ENCODE measurements at places on chromosomes 11 and 22.

DNA sequence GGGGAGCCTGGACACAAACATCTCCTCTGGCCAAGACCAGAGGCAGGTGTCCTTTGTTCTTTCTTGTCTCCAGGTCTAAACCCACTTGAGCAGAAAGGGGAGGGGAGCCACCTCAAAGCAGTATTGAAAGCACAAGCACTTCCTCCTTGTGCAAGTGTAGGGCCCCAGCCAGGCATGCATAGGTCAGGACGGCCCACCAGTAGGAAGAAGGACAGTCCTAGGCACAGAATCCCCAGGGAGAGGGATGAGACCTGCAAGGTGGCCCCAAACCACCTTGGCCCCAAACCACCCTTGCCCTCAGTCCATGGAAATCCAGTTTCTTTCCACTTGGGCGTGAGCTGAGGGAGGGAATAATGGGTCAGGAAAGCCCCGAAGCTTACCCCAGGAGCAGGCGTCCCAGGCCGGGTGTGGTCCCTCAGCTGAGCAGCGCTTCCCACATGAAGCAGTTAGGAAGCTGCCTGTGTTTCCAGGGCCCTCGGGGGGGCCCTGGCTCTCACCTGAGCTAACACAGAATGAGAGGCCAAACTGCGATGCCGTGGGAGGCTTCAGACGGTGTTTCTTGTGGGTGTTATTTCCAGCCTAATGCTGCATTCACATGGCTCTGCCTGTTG is 20.4 kb upstream of the IGSF9B start:
- peak; percentile 62 for DNase-seq

DNA sequence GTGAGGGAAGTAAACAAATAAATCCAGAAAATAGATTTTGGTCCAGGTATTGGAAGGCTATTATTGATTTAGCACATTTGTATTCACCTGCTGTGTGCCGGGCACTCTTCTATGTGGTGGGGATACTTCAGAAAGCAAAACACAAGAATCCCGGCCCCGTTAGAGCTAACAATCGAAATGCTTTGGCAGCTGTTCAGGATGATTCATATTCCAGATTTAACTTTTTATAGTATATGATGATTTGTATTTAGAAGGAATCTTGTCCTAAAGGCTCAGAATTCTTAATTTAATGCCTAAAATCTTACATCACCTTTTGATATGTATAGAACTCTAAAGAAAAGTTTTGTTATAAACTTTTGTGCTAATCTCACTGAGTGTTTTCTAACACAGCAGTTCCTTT is 28.0 kb downstream of the ZC3H12C start:
- DNase-seq, result no peak

- no peak for DNase-seq
Observed at GRCh38 chr11:11107076-11107723, 245.8 kb downstream of the CSNK2A3 start.

GRCh38 chr11:62921201-62921572 is at the start of gene CHRM1:
CHRM1 (minus strand) TSS chr11:62921363; CDS start chr11:62911100, 10,263 bp downstream.
- DNase-seq, result no peak

- no peak for DNase-seq
Observed at GRCh38 chr11:61279934-61280659, 15.0 kb downstream of the VWCE start.

Data from GM20000 (cell line).